ENCODE measurements at places on chromosomes 7 and 10. TPM values are rescaled to one million over a fixed set of nuclear protein-coding genes. Genes with fewer than 3 reads are reported as not detected.

SGCE gene
- total RNA-seq, result 53.3 TPM

AKR1C8 gene
- total RNA-seq, result not detected

TEX36 gene
- total RNA-seq, result not detected

FFAR4 gene
- 0.08 TPM for total RNA-seq

VENTX gene
- total RNA-seq, result not detected

MYL7 gene
- total RNA-seq, result not detected

STAM gene
- 23.4 TPM for total RNA-seq

SPOCK2 gene
- 0.51 TPM for total RNA-seq

CPN1 gene
- 0.29 TPM for total RNA-seq

MYO1G gene
- 0.21 TPM for total RNA-seq

ORC5 gene
- 28.7 TPM for total RNA-seq

PIP gene
- total RNA-seq, result 0.64 TPM

CHRM2 gene
- total RNA-seq, result not detected

CACNB2 gene
- not detected for total RNA-seq

KCNH2 gene
- total RNA-seq, result 3.3 TPM

SEMA3C gene
- total RNA-seq, result 75.5 TPM

OR2A7 gene
- total RNA-seq, result not detected

CALHM1 gene
- not detected for total RNA-seq

RBM20 gene
- 3.3 TPM for total RNA-seq

CNPY1 gene
- not detected for total RNA-seq

ENTPD7 gene
- total RNA-seq, result 9.4 TPM

NAT16 gene
- 0.12 TPM for total RNA-seq

SPACDR gene
- total RNA-seq, result 0.86 TPM

DGKI gene
- 0.82 TPM for total RNA-seq

TOMM7 gene
- 454 TPM for total RNA-seq

CCL24 gene
- total RNA-seq, result not detected

EMX2 gene
- total RNA-seq, result not detected

PDK4 gene
- 25.7 TPM for total RNA-seq

CNTNAP2 gene
- total RNA-seq, result 0.10 TPM

CALCR gene
- not detected for total RNA-seq

TRIL gene
- total RNA-seq, result not detected

GNGT1 gene
- total RNA-seq, result not detected

CEP55 gene
- 53.3 TPM for total RNA-seq

ELN gene
- 0.09 TPM for total RNA-seq

TMEM139 gene
- total RNA-seq, result 0.64 TPM

COL26A1 gene
- 0.63 TPM for total RNA-seq

OR2A12 gene
- not detected for total RNA-seq

SORCS1 gene
- not detected for total RNA-seq

EPHA1 gene
- total RNA-seq, result 0.07 TPM

GRM8 gene
- not detected for total RNA-seq

SHOC2 gene
- total RNA-seq, result 13.5 TPM

ALDH18A1 gene
- 45.8 TPM for total RNA-seq

Measured in A549 treated with Hydrocortisone at 1 μM for 4 hours (cell line).